ENCODE measurements at places on chromosomes 11 and 22. TPM values are rescaled to one million over a fixed set of nuclear protein-coding genes. Genes with fewer than 3 reads are reported as not detected.
A peak's percentile ranks its signal among the peaks of the same experiment; 100 is the strongest.

Gene WNT7B
- 0.12 TPM for total RNA-seq

- DNase-seq = peak; percentile 86
- peak within 1 kb of the TSS; percentile 85 for H3K4me3 ChIP-seq
- peaks cover 11% of the 10 kb centered on the region for H3K4me1 ChIP-seq
- peak within 1 kb of the TSS; percentile 89 for H3K27ac ChIP-seq
Measured at GRCh38 chr11:68841718-68842426, at the start of gene CPT1A. TSS of gene CPT1A (minus strand) at chr11:68841916. CDS start at chr11:68815474, 26,442 bp downstream.

- no peaks in the 10 kb centered on the region for H3K36me3 ChIP-seq
- no peak for DNase-seq
- peak overlapping the region; percentile 86 for H3K27ac ChIP-seq
- H3K4me1 ChIP-seq = peaks cover 31% of the 10 kb centered on the region
- H3K27me3 ChIP-seq = no peaks in the 10 kb centered on the region
Measured at GRCh38 chr22:46576556-46577367, 39.3 kb upstream of the CELSR1 start.

- H3K27me3 ChIP-seq = no peaks in the 10 kb centered on the region
- no peaks in the 10 kb centered on the region for H3K4me1 ChIP-seq
- DNase-seq = no peak
- H3K27ac ChIP-seq = no peak overlapping the region
- no peaks in the 10 kb centered on the region for H3K36me3 ChIP-seq
- no peak overlapping the region for H3K4me3 ChIP-seq
Measured at GRCh38 chr11:86115542-86116385, 46.9 kb upstream of the PICALM start.

Gene EMID1
- total RNA-seq = 4.4 TPM

- no peak overlapping the region for H3K27ac ChIP-seq
- H3K4me1 ChIP-seq = no peaks in the 10 kb centered on the region
- H3K4me3 ChIP-seq = no peak overlapping the region
- no peaks in the 10 kb centered on the region for H3K36me3 ChIP-seq
Measured at GRCh38 chr11:5368502-5369043, 15.0 kb upstream of the OR51M1 start.

- no peak for DNase-seq
- H3K4me1 ChIP-seq = no peaks in the 10 kb centered on the region
- no peaks in the 10 kb centered on the region for H3K27me3 ChIP-seq
- peaks cover 6% of the 10 kb centered on the region for H3K36me3 ChIP-seq
- no peak overlapping the region for H3K4me3 ChIP-seq
Measured at GRCh38 chr11:77884186-77884828, 63.4 kb downstream of the AAMDC start.

Data from colonic mucosa (tissue), 4 donors.